ENCODE measurements at places on chromosomes 7 and 10.

GRCh38 chr10:17219024-17219423 is 9.0 kb upstream of the VIM start:
- no peak for DNase-seq

GRCh38 chr7:38584443-38585210 is 46.5 kb downstream of the AMPH start:
- peak; percentile 33 for DNase-seq

DNA sequence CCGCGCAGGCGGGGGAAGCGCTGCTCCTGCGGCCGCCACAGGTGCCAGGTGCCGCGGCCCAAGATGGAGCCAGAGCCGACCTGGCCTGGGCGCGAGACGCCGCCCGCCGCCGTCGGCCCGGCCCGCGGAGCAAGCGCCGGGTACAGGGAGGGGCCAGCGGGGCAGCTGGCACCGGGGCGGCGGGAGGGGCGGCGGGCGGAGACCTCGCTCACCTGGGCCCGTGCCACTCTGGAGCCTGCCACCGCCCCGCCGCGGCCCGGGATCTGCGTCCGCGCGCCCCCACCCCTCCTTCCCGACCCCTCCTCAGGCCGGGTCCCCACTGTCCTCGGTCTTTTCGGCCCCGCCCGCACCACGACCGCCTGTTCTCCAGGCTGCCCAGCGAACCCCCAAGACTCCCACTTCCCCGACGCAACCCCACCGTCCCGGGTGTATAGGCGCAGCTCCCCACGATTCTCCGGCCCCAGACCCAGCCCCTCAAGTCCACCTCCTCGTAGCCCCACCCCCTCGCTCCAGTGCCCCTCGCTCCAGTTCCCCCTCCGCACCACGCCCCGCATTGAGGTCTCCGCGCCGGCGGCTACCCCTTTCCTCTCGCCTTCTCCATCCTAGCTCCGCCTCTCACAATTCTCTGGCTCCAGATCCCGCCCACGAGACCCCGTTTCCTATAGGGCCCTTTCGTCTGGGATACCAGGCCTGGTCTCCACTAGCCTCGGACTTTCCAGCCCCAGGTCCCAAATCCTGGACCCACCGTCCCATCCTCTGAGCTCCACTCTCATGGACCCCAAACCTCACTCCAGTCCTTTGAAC is at the start of gene GPRIN2:
TSS of gene GPRIN2 (minus strand) at position 144 of the 804 bp plus-strand sequence. CDS start 5,922 bp downstream, outside the sequence.
- no peak for DNase-seq

- DNase-seq = no peak
Measured at GRCh38 chr10:80187465-80188409, 17.6 kb downstream of the ANXA11 start.

DNA sequence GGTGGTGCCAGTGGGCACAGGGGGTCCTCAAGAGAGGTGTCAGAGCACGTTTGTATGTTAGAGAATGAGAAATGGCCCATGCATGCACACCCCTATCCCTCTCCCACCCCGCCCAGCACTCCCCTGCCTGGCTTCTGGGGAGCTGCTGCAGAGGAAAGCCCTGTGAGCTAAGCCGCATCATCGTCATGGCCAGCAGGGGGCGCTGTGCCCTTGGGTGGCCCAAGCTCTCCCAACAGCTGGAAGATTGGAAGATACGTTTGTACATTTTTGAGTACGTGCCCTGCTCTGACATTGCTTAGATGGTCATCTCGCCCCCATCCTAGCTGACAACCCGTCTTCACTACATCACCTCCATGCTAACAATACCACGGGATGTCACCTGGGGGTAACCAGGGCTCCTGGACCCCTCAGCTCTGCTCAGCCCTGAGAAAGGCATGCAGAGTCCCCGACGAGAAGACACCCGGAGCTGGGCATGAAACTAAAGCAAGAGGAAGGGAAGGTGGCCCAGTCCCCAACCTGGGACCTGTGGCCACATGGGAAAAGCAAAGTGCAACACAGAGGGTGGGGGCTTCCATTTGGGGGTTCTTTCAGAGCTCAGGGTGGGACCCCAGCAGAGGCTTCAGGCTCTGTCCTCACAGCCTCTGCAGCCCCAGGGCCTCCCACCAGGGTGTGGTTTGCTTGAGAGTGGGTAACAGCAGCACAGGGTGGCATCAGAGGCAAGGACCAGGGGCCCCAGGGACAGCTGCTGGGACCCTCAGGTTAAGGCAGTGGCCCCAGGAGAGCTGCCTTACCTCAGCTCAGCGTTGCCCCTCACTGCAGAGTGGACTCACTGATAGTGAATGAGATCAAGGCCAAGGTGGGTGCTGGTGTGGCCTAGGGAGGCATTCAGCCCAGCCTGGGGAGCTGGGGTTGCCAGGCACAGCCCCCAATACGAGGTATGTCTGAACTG is 136.6 kb downstream of the PTPN20 start:
- DNase-seq = peak; percentile 60

DNA sequence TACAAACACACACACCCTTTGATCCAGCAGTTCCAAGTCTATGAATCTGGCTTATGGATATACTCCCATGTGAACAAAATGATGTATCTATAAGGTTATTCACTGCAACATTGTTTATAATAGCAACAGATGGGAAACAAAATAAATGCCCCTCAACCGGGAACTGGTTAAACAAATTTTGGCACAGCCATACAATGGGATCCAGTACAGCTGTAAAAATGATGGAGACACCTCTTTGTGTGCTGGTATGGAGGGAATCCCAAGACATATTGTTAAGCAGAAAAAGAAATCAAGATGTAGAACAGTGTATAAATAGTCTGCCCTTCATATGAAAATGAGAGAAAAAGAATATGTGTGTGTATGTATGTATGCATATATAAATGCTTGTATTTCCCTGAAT is 155.5 kb downstream of the SNX10 start:
- DNase-seq = no peak

- DNase-seq = no peak
Measured at GRCh38 chr10:60778971-60779796, 906 bp downstream of the CDK1 start.

DNA sequence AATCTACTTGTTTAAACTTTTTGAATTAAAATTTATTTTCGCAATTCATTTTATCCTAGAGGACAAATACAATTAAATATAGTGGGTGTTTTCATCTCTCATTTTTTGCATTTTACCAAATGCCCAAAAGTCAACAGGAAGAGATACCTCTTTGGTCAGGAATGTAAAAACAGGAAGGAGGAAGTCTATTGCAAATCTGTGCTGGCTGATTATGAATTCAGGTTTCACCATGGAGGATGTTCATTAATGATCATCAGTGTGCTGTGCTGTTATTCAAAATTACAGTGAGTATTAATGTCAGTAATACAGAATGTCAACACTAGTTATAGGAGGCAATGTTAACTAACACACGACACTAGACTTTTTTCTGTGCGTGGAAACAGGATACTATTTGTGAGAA is 24.7 kb downstream of the EXOC6 start:
- no peak for DNase-seq

DNA sequence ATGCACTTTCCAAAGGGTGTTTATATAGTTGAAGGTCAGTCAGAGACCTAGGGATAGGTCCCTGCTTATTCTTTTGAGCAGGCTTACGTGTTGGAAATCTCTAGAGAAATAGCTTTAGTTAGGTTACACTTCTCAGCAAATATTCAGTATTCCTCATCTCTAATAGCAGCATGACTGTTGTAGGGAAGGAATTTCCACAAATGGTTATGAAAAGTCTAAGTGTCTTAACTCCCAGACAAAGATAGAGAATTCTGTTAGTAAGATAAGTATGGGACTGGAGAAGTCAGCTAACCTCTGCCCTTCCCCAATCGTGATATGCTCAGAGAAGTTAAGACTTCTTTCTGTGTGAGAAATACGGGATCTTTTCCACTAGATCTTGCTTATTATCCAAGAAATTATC is 16.5 kb downstream of the SGPL1 start:
- DNase-seq = peak; percentile 66

DNA sequence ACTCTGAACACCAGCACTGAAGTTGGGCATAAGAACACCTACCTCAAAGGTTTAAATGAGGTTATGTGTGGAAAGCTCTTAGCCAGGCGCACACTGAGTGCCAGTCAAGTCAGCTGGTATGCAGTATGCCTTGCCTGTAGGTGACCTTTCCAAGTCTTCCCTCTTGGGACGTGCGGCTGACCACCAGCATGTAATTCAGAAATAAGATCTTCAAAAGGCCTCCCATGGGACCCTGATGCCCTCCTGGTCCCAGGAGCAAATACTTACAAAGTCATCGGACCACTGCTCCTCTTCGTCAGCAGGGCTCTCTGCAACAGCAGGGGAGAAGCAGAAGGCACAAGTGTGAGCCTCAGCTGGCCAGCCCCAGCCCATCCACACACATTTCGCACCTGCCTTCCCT is 40.8 kb downstream of the BLNK start:
- no peak for DNase-seq

DNA sequence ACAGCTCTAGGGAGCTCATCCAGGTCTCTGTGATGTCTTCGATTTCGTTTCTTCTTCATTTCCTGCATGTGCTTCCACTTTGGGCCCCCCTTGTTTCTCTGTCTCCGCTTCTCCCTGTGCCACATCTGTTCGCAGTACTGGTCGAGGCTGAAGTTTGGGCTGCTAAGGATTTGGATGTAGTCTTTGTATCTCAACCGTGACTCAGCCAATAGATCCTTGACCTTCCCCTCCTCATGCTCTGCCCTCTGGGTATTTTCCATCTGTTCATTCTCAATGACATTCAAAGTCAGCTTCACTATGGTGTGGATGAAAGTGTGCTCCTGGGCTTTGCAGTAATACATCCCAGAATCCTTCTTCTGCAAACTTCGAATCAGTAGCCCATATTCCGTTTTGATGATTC is 187.4 kb downstream of the SEMA3D start:
- DNase-seq = no peak

GRCh38 chr7:155531681-155532080 is 14.7 kb downstream of the CNPY1 start:
- DNase-seq = peak; percentile 20

- DNase-seq = no peak
Measured at GRCh38 chr10:802506-802905, 113.0 kb upstream of the DIP2C start.

All from umbilical cord (tissue), 2 donors.